ENCODE measurements at places on chromosomes 6 and 20. TPM values are rescaled to one million over a fixed set of nuclear protein-coding genes. Genes with fewer than 3 reads are reported as not detected.

DNA sequence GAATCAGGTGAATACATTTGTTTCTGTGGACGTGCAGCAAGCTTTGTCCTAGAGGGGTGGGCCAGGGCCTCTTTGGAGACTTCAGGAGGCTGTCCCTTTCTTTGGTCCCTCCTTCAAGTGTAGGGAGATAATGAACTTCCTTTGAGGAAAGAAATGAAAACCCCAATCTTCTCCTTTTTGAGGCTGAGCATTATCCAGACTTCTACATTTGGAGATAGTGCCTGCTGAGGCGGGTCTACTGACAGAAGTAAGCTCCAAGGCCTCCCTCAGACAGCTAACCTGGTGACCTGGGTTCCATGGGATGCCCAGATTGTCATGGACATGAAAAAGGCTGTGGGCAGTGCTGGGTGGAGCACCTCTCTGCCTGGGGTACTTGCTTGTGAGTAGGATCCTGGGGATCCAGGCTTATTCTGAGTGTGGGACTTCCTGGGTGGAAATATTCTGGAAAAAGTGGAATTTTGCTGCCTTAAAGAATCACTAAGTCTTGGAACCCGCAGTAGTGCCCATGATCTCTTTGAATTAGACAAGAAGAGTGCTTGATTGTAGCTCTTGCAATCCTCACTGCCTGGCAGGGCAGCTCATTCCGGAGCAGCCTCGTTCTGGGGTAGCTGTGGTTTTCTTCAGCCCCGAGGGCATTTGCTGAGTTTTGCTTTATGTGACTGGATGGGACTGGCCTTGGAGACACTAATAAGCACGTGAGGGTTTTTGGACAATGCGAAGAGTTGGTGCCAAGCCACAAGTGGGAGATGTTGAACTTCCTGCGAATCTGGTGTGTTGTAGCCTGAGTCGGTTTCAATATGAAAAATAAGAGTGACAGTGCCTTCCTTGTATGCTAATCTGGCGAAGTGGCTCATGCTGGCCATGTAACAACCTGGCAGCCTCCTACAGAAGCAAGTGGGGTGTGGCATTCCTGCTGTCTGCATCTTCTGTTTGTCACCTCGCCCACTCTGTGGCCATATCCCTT lies 28.1 kb downstream of the SNRNP48 start:
- DNase-seq = no peak

DNA sequence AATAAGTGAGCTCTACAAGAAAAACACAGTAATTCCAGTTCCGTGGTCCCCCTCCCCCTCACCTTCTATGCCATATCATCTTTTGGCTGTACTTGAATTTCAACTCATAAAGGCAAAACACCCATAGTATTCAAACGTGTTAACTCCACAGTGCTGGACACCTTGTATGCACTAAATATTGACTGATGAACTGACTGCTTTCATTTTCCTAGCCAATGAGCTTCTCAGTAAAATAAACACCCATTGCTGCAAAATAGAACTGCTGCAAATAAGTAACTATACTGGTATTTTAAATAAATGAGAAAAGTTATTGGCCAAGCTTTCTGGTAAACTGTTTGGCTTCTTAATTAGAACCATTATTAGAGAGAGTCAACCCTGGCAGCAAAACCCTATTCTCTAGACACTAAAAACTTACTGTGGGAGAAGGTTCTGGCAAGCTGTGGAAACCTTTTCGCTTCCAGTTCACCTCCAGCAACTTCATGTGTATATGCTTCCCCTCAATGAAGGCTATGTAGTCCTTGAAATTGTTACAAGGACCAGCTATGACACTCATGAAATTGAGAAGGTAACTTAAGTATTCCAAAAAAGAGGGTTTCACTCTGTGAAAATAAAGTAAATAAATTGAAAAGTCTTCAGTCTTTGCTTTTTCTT lies 86.0 kb downstream of the MBOAT1 start:
- no peak for DNase-seq

GRCh38 chr6:15522856-15523529 lies 139.8 kb downstream of the DTNBP1 start:
- no peak for DNase-seq

COL11A2 gene
- 1.3 TPM for total RNA-seq
